ENCODE measurements at places on chromosomes 7 and 10. TPM values are rescaled to one million over a fixed set of nuclear protein-coding genes. Genes with fewer than 3 reads are reported as not detected.

GRCh38 chr10:132632851-132633684, 95.5 kb downstream of the INPP5A start:
- no peak overlapping the region for H3K27ac ChIP-seq
- no peaks in the 10 kb centered on the region for H3K36me3 ChIP-seq
- no peaks in the 10 kb centered on the region for H3K27me3 ChIP-seq

The ZNF853 gene
- total RNA-seq = 3.8 TPM

GRCh38 chr10:110641256-110641655, 2.9 kb upstream of the RBM20 start:
- no peak overlapping the region for H3K27ac ChIP-seq
- H3K4me1 ChIP-seq = peaks cover 10% of the 10 kb centered on the region
- peaks cover 23% of the 10 kb centered on the region for H3K27me3 ChIP-seq

The MMD2 gene
- not detected for total RNA-seq

GRCh38 chr10:112532956-112533355, 85.9 kb downstream of the VTI1A start:
- H3K4me1 ChIP-seq = no peaks in the 10 kb centered on the region
- H3K27me3 ChIP-seq = no peaks in the 10 kb centered on the region
- H3K36me3 ChIP-seq = peaks cover 3% of the 10 kb centered on the region
- H3K27ac ChIP-seq = no peak overlapping the region
- no peak overlapping the region for H3K4me3 ChIP-seq

The ANKRD61 gene
- total RNA-seq = not detected

DNA sequence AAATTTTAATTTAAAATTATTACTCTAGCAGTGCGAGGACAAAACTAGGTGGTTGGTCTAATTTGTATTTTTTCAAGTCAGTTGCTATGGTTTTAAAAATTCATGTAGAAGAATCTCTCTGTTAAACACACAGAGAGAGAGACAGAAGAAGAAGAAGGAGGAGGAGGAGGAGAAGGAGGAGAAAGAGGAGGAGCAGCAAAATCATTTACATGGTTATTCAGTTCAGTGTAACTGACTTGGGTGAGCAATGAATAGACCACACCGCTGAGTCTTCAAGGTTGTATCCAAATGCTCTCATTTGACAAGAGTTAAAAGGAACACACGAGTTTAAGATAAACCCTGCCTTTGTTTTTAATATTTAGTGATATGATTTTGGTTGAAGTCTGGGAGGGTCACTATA, 131.1 kb downstream of the PDE1C start:
- no peaks in the 10 kb centered on the region for H3K36me3 ChIP-seq
- H3K4me1 ChIP-seq = no peaks in the 10 kb centered on the region
- DNase-seq = no peak
- H3K27me3 ChIP-seq = no peaks in the 10 kb centered on the region

GRCh38 chr7:39493934-39494333, 72.3 kb upstream of the YAE1 start:
- H3K4me1 ChIP-seq = no peaks in the 10 kb centered on the region
- no peaks in the 10 kb centered on the region for H3K36me3 ChIP-seq
- no peaks in the 10 kb centered on the region for H3K27me3 ChIP-seq
- no peak overlapping the region for H3K4me3 ChIP-seq
- no peak for DNase-seq

DNA sequence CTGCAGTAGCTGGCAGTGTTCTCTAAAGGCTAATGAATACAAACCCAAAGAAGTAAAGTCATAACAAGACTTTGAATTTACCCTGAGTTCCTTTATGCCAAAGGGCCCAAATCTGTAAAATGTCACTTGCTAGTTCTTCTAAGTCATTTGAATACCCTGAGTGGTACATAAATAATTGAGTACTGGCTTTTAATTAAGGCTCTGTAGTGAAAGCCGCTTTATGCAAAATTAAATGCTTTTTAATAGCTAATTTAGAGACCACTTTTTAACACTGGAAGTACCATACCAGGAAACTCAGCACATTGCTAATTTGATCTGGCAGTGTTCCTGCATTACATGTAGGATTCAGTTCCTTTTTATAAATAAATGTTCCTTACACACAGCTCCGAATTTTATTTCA, 24.0 kb upstream of the TSPAN13 start:
- no peak overlapping the region for H3K4me3 ChIP-seq
- no peaks in the 10 kb centered on the region for H3K4me1 ChIP-seq
- no peaks in the 10 kb centered on the region for H3K27me3 ChIP-seq

DNA sequence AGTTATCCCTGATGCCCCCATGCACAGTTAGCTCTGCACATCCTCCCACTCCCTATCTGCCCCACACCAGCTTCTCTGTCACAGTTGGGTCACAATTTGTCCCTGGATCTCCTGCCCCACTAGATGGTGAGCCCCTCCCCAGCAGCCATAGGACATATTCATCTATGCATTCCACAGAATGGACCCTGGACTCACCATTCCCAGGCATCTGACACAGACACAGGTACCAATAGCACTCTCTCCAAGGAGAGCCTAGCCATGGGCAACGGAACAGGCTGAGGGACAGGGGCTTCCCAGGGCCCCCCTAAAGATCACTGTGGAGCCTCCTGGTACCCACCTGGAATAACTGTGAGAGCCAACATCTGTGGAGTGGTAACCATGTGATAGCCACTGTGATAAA, 34.7 kb upstream of the EEPD1 start:
- DNase-seq = no peak
- H3K27ac ChIP-seq = no peak overlapping the region
- no peak overlapping the region for H3K4me3 ChIP-seq
- H3K36me3 ChIP-seq = no peaks in the 10 kb centered on the region

DNA sequence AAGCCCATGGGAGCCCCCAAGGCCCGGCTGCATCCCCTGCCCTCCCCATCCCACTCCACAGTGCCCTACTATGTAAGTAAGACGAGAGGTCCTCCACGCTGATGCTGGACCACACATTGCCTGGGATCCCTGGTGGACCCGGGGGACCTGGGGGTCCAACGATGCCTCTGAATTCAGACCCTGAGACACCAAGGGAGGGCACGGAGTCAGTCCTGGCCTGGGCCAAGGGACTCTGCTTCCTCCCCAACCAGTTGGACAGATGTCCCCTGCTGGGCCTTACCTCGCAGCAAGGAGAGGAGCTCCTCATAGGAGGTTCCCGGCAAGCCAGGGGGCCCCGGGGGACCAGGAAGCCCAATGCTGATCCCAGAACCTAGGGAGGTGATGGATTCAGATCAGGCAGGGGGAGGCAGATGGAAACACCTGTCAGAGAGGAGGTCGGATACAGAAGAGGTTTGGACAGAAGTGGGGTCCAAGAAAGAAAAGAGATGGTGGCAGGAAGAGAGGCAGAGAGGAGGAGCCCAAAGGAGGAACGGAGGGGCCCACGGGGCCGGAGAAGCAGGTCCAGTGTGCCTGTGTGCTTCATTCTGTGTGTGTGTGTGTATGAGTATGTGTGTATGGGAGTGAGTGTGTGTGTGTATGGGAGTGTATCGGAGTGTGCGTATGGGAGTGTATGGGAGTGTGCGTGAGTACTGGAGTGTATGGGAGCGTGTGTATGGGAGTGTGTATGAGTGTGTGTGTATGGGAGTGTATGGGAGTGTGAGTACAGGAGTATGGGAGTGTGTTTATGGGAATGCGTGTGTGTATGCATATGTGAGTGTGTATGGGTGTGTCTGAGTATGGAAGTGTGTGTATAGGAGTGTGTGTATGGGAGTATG, 50.2 kb downstream of the COL17A1 start:
- DNase-seq = no peak
- no peak overlapping the region for H3K4me3 ChIP-seq
- H3K4me1 ChIP-seq = no peaks in the 10 kb centered on the region
- H3K36me3 ChIP-seq = no peaks in the 10 kb centered on the region

The C10orf90 gene
- not detected for total RNA-seq

The MAP3K8 gene
- 31.2 TPM for total RNA-seq

The PNLIP gene
- not detected for total RNA-seq

The DENND11 gene
- total RNA-seq = 43.8 TPM

- no peaks in the 10 kb centered on the region for H3K4me1 ChIP-seq
- no peaks in the 10 kb centered on the region for H3K36me3 ChIP-seq
- H3K27me3 ChIP-seq = no peaks in the 10 kb centered on the region
- no peak for DNase-seq
Observed at GRCh38 chr7:2601907-2602306, 29.9 kb upstream of the TTYH3 start.

The NYAP1 gene
- 0.11 TPM for total RNA-seq

DNA sequence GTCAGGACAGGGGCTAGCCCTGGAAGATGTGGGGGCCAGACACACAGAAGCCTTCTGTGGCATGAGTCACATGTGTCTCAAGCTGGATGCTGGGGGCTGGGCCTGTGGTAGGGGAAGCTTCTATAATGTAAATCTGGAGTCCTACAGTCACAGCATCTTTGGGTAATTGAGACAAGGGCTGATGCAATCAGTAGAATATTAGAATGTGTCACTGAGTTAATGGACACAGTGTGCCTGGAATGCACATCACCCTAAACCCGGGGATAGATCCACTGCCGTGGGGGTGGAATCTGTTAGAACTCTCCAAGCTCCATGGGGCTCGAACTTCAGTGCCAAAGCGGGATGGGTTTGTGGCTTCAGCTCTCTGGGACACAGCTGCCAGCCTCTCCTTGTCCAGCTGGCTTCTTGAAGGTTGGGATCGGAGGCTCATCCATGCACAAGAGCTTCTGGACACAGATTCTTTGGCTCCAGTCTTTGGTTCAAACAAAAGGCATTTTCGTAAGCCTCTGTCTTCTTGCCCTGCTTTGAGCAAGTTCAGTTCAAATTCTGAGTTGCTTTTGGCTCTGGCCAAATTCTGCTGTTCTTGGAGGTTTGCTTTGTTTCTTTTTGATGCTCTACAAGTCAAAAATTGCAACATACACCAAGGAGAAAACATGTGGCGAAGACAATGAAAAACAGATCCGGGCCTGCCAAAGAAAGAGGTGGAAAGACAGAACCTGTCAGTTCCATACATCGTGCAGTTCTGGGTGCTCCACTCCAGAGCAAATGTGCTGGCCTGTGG, 194.8 kb upstream of the ZNF32 start:
- H3K27ac ChIP-seq = no peak overlapping the region
- H3K36me3 ChIP-seq = no peaks in the 10 kb centered on the region
- DNase-seq = no peak
- no peak overlapping the region for H3K4me3 ChIP-seq
- no peaks in the 10 kb centered on the region for H3K27me3 ChIP-seq

The MCU gene
- 10.7 TPM for total RNA-seq

The AGBL3 gene
- 3.1 TPM for total RNA-seq

The CRPPA gene
- 1.3 TPM for total RNA-seq

- H3K4me3 ChIP-seq = no peak overlapping the region
- no peaks in the 10 kb centered on the region for H3K27me3 ChIP-seq
- no peak for DNase-seq
- H3K27ac ChIP-seq = no peak overlapping the region
Observed at GRCh38 chr7:28811701-28812430, 146.3 kb downstream of the TRIL start.

DNA sequence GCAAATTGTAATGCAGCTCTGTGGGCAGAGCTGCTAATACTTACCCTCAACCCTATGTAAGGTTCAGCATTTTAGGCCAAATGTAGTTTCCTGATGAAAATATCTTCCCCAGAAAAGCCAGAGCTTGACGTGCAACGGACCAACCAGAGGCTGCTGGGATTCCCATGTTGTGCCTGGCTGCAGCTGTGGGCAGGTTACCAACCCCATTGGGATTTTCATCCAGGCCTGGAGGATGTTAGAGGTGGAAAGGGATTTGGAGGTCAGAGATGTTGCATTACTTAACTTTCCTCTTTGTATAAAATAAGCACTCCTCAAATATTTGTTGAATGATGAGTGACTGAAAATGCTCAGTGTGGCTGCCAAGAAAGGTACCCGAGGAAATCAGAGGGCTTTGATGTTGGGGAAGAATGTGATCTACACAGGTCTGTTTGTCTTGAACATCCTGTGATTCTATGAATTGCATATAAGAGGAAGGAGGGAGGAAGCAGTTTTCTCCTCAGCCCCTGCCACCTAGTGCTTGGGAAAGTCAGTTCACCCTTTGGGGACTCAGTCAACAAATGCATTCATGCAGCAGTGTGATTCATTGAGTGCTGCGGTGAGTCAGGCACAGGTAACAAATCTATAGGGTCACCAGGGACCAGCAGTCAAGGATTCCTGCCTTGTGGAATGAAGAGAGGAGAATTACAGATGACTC, 487.2 kb downstream of the RPS24 start:
- H3K27me3 ChIP-seq = no peaks in the 10 kb centered on the region
- H3K36me3 ChIP-seq = no peaks in the 10 kb centered on the region
- no peak overlapping the region for H3K27ac ChIP-seq

DNA sequence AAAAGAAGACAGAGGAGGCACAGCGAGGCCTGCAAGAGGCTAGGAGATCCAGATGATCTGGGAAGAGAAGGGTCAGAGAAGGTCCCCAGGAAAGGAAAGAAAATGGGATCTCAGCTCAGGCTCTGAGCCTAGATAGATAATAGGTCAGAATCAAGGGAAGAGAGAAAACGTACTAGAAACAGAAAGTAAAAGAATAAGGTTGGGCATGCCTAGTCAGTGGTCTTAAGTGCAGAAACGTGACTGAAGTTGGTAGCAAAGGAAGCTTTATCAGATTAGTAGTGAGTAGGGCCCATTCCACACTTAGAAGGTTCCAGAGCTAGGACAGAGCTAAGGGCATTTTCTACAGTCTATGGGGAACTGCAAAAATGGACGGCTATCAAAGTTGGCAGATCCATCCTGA, 84.8 kb upstream of the ASAH2 start:
- H3K27me3 ChIP-seq = no peaks in the 10 kb centered on the region
- no peaks in the 10 kb centered on the region for H3K36me3 ChIP-seq
- no peak for DNase-seq
- H3K4me3 ChIP-seq = no peak overlapping the region

GRCh38 chr10:72392571-72392970, 37.9 kb upstream of the DNAJB12 start:
- DNase-seq = no peak
- H3K27ac ChIP-seq = no peak overlapping the region
- no peaks in the 10 kb centered on the region for H3K27me3 ChIP-seq

The IRF5 gene
- total RNA-seq = 2.8 TPM

DNA sequence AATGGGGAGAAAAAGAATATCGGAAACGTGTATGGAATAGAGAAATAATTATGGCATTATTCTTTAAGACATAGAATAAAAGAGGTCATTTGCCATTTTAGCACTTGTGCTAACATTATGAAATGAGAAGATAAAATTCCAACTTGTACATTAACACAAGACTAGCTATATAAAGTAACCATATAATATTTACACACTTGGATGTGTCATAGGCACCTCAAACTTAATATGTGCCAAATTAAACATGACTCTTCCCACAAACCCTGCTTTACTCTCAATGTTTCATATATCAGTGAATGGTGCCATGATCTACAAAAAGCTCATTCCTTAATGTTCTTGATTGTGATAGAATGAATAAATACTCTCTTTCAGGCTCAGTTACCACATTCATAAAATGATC, 4.1 kb upstream of the MINDY3 start:
- H3K27ac ChIP-seq = no peak overlapping the region
- H3K27me3 ChIP-seq = no peaks in the 10 kb centered on the region
- H3K36me3 ChIP-seq = no peaks in the 10 kb centered on the region
- no peak for DNase-seq
- H3K4me3 ChIP-seq = no peak overlapping the region
- H3K4me1 ChIP-seq = peaks cover 3% of the 10 kb centered on the region
